EH (cell line): ENCODE measurements at places on chromosomes 1 and 21.

DNA sequence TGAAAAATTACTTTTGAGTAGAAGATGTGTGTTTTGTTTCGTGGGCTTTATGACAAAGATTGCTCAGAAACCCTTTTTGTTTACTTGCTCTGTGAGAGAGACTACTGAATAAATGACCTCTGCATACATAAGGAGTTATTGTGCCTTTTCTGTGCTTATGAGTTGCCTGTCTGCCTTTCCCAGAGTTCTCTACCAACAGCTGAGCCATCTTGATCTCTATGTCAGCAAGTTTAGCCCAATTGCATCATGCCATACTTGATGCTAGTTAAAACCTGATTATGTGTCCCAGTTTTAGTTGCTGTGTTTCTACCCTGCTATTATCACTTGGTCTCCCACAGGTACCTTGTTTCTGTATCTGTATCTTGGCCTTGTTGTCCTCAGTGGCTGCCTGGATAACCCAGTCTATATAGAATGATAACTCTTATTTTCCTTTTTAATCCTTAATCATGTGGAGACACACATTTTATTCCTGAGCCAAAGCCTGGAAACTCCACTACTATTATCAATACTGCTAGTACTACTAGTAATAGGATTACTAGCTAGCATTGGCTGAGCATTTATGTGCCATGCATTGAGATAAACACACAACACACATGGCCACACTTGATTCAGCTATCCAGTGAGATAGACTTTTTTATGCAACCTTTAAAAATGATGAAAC is 28.7 kb upstream of the GNG12 start:
- no peak for DNase-seq

GRCh38 chr1:37793773-37794371 is at the start of gene MANEAL:
TSS of gene MANEAL (plus strand) at chr1:37793847. CDS start at chr1:37794183, 336 bp downstream.
- DNase-seq, result peak; percentile 64

DNA sequence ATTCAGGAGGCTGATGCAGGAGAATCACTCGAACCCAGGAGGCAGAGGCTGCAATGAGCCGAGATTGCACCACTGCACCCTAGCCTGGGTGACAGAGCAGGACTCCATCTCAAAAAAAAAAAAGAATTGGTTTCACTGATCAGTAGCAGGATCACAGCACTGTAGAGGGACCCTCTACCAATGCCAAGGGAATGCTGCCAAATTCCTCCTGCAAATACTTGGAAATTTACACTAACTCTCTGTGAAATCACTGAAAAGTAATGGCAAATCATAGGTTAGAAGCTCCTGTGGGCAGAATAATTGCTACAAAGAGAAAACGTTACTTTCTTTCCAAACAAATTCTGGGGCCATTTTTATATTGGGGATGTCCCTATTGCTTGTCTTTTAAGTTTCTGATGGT is 6.7 kb upstream of the GPR25 start:
- no peak for DNase-seq

- peak; percentile 30 for DNase-seq
These were observed 995 bp upstream of the KIF26B start for GRCh38 chr1:245153552-245154428.

GRCh38 chr1:53627031-53627430 is 111.9 kb downstream of the GLIS1 start:
- DNase-seq, result no peak

DNA sequence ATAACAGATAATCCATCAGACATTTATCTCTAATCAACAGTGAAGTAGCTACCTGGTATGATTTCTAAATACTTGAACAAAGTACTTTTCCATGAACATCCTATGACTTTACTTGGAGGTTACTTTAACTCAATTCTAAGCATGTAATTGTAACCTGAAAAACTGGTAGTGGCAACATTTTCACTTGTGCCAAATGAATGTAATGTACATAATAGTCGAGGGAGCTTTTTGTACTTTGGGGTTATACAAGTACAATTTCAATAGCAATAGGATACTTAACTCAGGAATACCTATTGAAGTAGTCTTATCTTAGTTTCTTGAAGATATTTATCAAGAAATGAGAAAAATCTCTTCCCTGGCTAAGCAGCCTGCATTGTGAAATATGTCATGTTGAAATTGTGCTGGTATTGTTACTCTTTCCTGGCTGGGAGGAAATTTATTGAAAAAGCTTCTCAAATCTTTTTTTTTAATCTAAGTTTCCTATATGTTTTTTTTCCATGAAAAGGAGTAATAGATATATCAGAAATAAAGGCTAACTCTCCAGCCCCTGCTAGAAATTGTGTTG is 33.7 kb upstream of the CACYBP start:
- no peak for DNase-seq

- DNase-seq, result no peak
These were observed 45.9 kb downstream of the MATN1 start for GRCh38 chr1:30677471-30677870.

GRCh38 chr1:181483285-181484195 is at the start of gene CACNA1E:
TSS of gene CACNA1E (plus strand) at chr1:181483517. CDS start at chr1:181483745, 228 bp downstream.
- DNase-seq, result no peak

DNA sequence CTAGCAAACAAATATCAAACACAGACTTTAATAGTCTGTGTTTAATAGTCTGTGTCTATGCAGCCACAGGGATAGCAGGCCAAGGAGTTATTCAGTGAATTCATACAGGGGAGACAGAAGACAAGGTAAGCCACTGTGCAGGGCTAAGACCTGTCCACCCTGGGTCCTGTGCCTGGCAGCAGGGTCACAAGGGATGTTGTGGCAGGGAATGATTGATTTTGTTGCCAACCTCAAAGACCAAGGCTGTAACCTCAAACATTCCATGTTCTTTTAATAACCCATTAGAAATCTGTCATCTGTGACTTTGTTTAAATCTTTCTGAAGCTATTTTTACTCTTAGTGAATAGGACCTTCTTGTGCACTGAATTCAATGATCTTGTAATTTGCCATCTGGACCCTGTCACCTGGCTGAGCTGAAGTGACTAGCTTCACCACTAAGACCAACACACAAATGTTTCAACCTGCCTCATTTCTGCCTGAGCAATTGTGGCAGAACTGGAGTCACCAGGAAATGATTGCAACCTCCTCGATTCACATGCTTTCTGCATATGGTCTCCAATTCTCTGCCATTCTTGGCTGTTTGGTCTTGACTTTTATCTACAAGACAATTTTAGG is 154.2 kb downstream of the ASTN1 start:
- no peak for DNase-seq

DNA sequence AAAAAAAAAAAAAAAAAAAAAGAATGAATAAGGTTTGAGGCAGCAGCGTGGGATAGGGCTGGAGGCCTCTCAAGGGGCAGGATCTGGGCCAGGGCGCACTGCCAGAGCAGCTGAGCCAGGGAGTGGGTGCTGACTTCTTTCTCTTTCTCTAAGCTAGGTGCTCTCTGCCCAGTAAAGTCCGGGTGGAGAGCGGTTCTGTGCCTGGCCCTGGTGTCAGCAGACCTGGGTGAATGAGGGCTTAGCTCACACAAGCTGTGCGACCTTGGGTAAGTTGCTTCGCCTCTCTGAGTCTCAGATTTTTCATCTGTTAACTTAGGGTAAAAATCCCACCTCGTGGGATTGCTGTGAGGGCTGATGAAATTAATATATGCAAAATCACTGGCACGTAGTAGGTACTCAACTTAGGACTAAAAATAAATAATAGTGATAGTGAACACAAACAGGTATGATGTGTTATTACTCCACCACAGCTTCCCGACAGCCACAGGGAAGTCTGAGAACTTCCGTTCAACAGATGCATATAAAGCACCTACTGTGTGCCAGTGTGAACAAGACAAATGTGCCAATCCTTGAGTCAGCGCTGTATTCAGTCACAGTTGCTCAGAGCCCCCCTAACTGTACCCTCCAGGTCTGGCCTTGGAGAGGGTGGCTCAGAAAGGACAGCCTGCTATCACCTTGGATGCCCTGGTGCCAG is 2.0 kb upstream of the FAM131C start:
- peak; percentile 73 for DNase-seq

DNA sequence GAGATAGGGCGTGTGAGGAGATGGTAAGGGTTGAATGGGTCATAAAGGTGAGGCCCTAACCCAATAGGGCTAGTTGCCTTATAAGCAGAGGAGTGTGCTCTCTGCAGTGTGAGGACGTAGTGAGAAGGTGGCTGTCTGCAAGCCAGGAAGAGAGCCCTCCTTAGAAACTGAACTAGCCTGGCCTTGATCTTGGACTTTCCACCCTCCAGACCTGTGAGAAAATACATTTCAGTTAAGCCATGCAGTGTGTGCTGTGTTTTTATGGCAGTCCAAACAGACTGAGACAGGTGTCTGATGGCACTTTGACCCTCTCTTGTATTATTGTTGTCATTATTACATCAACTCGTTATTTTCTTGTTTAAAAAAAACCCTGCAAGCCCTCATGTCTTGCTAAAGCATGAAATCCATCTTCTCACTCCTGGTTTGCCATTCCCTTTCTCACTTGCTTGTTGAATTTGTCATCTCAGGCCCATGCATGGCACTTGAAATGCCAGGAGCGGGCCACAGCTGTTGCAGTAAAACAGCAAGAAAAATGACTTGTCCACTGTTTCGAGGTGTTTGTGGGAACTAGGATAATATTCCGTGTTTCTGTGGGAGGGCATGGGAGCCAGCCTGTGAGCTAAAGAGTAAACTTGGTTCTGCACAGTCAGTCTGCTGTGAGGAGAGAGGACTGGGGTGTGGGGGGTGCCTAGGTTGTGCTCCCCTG is 78.6 kb downstream of the STUM start:
- DNase-seq, result no peak

GRCh38 chr21:17436626-17437111 is 76.2 kb upstream of the CXADR start:
- DNase-seq, result no peak

DNA sequence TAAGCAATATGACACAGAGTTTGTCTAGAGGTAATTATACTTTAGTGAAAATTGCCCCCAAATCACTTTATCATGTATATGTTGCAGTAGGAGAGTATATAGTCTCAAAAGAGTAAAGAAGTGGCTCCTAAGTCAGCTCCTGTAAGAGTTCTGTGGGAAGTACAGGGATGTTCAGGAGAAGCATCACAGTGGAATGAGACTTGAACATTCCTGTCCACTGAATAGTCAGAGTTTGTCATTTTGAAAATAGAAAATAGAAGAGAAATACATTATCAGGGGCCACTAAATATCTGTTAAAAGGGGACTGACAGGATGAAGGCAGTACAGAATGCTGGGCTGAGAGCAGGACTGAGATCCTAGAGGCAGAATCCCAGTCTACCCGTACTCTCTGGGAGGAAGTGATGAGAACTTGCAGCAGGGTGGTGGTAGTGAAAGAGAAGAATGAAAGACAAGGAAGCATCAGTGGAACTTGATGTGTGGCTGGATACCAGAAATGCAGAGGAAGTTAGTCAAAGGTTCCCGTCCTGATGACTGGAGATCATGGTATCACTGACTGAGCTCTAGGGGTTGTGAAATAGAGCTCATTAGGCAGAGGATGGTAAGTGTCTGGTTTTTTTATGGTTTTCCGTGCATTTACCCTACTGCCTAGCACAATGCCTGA is 153.4 kb downstream of the FMN2 start:
- peak; percentile 98 for DNase-seq

DNA sequence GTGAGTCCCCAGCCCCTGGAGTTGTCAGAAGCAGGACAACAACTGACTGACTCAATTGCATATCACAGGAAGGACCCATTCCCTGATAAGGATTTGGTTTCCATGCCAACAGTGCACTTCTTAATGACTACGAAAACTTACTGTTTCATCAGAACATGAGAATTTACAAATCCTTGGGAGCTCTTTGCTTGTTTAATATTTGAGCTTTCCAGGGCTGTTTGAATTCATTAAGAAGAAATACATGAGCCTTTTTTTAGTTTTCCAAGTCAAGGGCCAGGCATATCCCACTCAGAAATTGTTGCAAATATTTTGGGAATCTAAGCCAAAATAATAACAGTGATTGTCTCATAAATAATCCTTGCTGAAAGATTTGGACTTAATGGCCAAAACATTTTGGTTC is 27.2 kb upstream of the COL24A1 start:
- DNase-seq, result no peak

- DNase-seq, result peak; percentile 95
These were observed 92.1 kb upstream of the SLC44A3 start for GRCh38 chr1:94727846-94728715.

DNA sequence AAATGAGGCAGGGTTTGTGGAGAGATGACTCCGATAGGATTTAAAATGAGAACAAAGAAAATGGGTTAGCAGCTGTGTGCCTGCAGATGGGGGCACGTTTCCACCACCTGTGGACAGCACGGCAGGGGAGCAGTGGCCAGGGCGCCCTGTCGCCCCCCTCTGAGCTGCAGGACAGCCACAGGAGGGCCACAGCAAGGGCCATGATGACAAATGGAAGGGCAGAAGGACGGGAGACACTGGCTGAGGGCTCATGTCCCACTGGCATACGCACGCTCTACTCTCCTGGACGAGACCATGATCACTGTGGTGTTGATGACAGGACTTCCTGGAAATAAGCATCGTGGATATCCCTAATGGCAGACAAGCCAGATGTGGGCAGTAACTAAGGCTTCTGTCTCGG is 241.0 kb downstream of the SDCCAG8 start:
- no peak for DNase-seq

GRCh38 chr1:115419571-115419970 is 81.5 kb upstream of the NGF start:
- DNase-seq, result no peak

- DNase-seq, result no peak
These were observed 12.9 kb upstream of the FTCD start for GRCh38 chr21:46168238-46168637.

DNA sequence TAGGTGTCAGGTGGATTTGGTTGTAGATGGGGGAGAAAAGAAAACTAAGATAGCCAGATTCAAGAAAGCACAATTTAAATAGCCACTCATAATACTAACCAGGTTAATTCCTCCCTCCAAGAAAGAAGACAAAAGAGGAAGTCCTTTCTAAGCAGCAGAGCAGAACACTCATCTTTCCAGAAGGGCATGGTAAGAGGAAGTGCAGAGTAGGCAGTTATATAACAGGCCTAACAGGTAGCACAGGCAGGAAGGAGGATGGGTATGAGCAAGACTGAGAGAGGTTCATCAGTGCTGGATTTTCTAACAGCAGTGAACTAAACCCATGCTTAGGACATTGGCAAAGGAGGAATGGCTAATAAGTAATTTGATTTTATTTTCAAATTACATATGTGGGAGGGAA is 517.5 kb downstream of the PLPP3 start:
- DNase-seq, result no peak

GRCh38 chr1:78880223-78880622 is 126.3 kb downstream of the ADGRL4 start:
- DNase-seq, result no peak

DNA sequence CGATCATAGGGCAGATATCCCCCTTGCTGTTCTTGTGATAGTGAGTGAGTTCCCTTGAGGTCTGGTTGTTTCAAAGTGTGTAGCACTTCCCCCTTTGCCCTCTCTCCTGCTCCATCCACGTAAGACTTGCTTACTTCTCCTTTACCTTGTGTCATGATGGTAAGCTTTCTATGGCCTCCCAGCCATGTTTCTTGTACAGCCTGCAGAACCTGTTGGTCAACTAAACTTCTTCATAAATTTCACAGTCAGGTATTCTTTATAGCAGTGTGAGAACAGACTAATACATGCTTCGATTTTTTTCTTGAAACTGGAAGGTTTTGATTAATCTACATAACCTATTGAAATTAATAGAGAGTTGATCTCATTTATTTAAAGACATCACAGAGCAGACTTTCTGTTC is 302.5 kb upstream of the PBX1 start:
- no peak for DNase-seq
